Breast epithelium (tissue), 4 donors: ENCODE measurements at places on chromosomes 11 and 22. TPM values are rescaled to one million over a fixed set of nuclear protein-coding genes. Genes with fewer than 3 reads are reported as not detected.

DNA sequence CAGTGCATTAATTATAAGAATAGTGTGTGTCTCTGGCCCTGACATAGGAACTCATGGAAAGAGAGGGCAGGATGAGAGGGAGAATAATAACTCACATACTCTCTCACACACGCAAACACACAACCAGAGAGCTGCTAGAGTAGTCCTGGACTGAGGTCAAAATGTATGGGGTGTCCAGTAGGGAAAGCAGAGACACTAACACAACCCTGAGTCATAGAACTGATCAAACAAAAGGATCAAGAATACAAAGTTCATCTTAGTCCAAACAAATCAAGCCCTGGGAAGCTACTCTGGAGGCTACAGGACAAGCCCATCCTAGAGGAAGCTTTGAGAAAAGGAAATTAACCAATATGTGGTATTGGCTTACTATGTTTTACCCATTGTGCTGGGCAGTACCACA, 178.5 kb upstream of the GUCY1A2 start:
- H3K4me1 ChIP-seq = no peaks in the 10 kb centered on the region
- H3K27ac ChIP-seq = no peak overlapping the region
- DNase-seq = no peak
- no peaks in the 10 kb centered on the region for H3K36me3 ChIP-seq

- H3K27me3 ChIP-seq = no peaks in the 10 kb centered on the region
- H3K27ac ChIP-seq = no peak overlapping the region
- H3K4me1 ChIP-seq = no peaks in the 10 kb centered on the region
- H3K36me3 ChIP-seq = no peaks in the 10 kb centered on the region
- no peak overlapping the region for H3K4me3 ChIP-seq
These were observed 12.5 kb upstream of the ELF5 start for GRCh38 chr11:34525888-34526657.

GRCh38 chr22:48836673-48837340, 990.9 kb downstream of the BRD1 start:
- no peak overlapping the region for H3K27ac ChIP-seq
- no peaks in the 10 kb centered on the region for H3K4me1 ChIP-seq
- no peak for DNase-seq
- H3K36me3 ChIP-seq = no peaks in the 10 kb centered on the region
- H3K27me3 ChIP-seq = peaks cover 21% of the 10 kb centered on the region

GRCh38 chr11:8989453-8989852, 14.3 kb downstream of the NRIP3 start:
- no peak overlapping the region for H3K4me3 ChIP-seq
- no peak overlapping the region for H3K27ac ChIP-seq
- no peaks in the 10 kb centered on the region for H3K4me1 ChIP-seq
- no peaks in the 10 kb centered on the region for H3K27me3 ChIP-seq
- H3K36me3 ChIP-seq = no peaks in the 10 kb centered on the region
- no peak for DNase-seq

- H3K27ac ChIP-seq = peak overlapping the region; percentile 80
- no peaks in the 10 kb centered on the region for H3K27me3 ChIP-seq
- H3K4me1 ChIP-seq = no peaks in the 10 kb centered on the region
- H3K4me3 ChIP-seq = no peak overlapping the region
These were observed 7.7 kb downstream of the TBC1D22A start for GRCh38 chr22:46770151-46770641.

- no peaks in the 10 kb centered on the region for H3K4me1 ChIP-seq
- H3K27me3 ChIP-seq = no peaks in the 10 kb centered on the region
- H3K36me3 ChIP-seq = no peaks in the 10 kb centered on the region
- no peak overlapping the region for H3K27ac ChIP-seq
These were observed 350.4 kb downstream of the DDX10 start for GRCh38 chr11:109015283-109015682.

DNA sequence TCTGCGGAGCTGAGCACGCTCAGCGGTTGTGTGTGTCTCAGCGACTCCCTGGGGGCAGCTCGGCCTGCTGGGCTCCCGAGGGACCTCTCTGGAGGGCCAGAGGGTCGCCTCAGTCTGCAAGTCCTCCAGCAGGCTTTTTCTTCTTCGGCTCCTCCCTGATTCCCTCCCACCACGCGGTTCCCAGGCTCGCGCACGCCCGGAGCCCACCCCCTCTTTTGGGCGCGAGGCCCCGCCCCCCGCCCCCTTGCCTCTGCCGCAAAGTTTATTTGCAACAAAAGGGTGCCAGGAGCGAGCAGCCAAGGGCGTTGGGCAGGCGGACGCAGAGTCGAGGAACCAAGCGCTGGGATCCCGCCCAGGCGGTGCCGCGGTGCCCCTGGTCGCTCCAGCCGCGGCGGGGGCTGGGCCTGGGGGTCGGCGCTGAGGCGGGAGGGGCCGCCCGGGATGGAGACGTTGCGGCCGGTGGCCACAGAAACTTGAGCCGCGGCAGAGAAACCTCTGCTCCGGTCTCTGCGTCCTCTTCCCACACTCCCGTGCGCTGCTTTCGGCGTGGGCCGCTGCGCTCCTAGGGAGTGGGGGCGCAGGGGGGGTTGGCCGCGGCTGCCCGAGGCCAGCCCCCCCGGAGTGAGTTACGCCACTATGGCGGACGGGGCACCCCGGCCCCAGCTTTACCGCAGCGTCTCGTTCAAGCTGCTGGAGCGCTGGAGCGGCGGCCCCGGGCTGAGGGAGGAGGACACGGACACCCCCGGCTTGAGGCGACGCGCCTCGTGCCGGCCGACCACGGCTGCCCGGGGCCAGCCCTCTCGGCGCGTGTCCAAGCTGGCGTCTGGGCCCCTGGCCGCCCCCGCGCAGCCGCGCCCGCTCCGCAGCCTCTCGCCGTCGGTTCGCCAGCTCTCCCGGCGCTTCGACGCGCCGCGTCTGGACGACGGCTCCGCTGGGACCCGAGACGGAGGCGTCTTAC, at the start of gene ARHGEF17:
Gene ARHGEF17, plus strand, starts transcription at position 274 of the 958 bp plus-strand sequence. Its CDS starts 363 bp downstream, at position 637.
- H3K4me3 ChIP-seq = peak within 1 kb of the TSS; percentile 81
- H3K4me1 ChIP-seq = peaks cover 12% of the 10 kb centered on the region
- H3K27me3 ChIP-seq = no peaks in the 10 kb centered on the region
- peak within 1 kb of the TSS; percentile 99 for H3K27ac ChIP-seq
- no peaks in the 10 kb centered on the region for H3K36me3 ChIP-seq

GRCh38 chr11:66887526-66887925, 30.7 kb downstream of the LRFN4 start:
- H3K4me3 ChIP-seq = no peak overlapping the region
- no peaks in the 10 kb centered on the region for H3K4me1 ChIP-seq
- DNase-seq = no peak
- H3K36me3 ChIP-seq = no peaks in the 10 kb centered on the region

- peaks cover 3% of the 10 kb centered on the region for H3K36me3 ChIP-seq
- H3K4me1 ChIP-seq = no peaks in the 10 kb centered on the region
- no peak overlapping the region for H3K4me3 ChIP-seq
- no peak overlapping the region for H3K27ac ChIP-seq
- DNase-seq = no peak
These were observed 11.2 kb downstream of the MCM5 start for GRCh38 chr22:35411102-35411501.

DNA sequence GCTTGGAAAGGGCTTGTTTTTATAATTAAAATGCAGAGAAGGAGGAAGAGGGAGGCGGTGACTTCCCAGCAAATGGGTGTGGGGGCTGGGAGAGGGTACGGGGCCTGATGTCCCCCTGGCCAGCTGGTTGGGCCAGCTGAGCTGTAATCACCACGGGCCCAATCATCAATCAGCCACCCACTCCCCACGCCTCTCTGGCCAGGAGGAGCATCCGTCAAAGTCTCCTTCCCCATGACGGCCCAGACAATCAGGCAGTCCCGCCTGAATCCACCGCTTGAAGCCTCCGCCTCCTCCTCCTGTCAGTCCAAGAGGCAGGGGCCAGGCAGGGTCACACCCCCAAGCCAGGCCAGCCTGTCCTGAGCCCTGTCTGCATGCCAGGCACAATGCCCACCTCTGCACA, 13.3 kb upstream of the CABP7 start:
- H3K4me3 ChIP-seq = no peak overlapping the region
- H3K4me1 ChIP-seq = no peaks in the 10 kb centered on the region
- H3K36me3 ChIP-seq = no peaks in the 10 kb centered on the region

- H3K27ac ChIP-seq = no peak overlapping the region
- H3K36me3 ChIP-seq = no peaks in the 10 kb centered on the region
- H3K4me1 ChIP-seq = no peaks in the 10 kb centered on the region
- H3K27me3 ChIP-seq = no peaks in the 10 kb centered on the region
- H3K4me3 ChIP-seq = no peak overlapping the region
These were observed 31.7 kb downstream of the KIRREL3 start for GRCh38 chr11:126968915-126969314.

DNA sequence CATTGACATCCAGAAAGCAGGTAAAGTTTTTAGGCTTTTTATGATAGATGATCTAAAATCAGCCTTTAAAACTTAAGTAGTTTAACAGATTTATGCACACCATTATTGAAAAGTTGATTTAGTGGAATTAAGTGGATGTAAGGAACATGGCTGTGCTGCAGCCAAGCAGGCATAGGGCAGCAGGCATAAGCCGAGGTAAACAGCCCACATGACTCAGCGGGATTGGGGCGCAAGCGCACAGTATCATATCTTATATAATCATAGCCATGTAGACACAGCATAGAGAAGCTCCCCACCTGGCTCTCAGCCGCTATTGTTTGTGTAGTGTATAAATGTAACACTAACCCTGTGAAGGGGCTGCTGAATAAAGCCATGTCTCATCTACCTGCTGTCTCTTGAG, 157.5 kb downstream of the WNT11 start:
- DNase-seq = no peak
- H3K36me3 ChIP-seq = no peaks in the 10 kb centered on the region
- no peak overlapping the region for H3K27ac ChIP-seq
- no peaks in the 10 kb centered on the region for H3K27me3 ChIP-seq
- no peak overlapping the region for H3K4me3 ChIP-seq

- no peak overlapping the region for H3K27ac ChIP-seq
- H3K4me3 ChIP-seq = no peak overlapping the region
- no peak for DNase-seq
- H3K36me3 ChIP-seq = no peaks in the 10 kb centered on the region
These were observed 7.5 kb downstream of the DERL3 start for GRCh38 chr22:23831261-23831660.

The PPFIBP2 gene
- total RNA-seq = 32.3 TPM

The CADM1 gene
- 33.1 TPM for total RNA-seq

The KRTAP5-8 gene
- total RNA-seq = not detected

The FGF19 gene
- total RNA-seq = not detected

The PRRG4 gene
- total RNA-seq = 2.2 TPM

The MPEG1 gene
- 13.2 TPM for total RNA-seq

The OR5P2 gene
- not detected for total RNA-seq
